Esophagus mucosa (tissue), 1 donor: ENCODE measurements at places on chromosomes 1 and 21.

DNA sequence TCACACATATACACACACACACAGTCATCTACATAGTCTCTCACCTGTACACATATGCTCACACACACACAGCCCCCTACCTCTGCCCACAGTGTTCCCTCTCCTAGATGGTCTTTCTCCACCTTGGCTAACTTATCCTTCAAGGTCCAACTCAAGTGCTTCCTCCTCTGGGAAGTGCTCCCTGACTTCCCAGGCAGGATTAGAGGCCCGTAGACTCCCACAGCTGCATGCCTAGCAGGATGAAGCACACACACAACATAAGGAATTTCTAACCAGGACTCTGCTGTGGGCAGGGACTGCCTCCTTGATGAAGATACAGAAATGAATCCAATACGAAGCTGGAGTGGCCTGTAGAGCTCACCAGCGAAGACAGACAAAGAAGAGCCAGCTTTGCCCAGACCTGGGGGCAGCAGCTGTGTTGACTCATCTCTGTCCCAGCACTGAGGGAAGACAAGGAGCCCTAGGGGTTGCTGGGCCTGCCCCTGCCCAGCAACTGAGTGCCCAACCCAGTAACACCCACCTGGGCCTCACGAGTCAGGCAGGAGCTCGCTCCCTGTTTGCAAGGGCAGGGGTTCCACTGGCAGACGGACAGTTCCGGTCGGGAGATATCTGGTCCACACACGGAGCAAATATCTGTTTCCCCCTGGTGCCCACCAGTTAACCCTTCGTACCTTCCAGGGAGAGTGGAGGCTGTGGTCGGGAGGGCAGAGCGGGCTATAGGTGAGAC, 100.8 kb downstream of the DMRTB1 start:
- no peak for ATAC-seq

DNA sequence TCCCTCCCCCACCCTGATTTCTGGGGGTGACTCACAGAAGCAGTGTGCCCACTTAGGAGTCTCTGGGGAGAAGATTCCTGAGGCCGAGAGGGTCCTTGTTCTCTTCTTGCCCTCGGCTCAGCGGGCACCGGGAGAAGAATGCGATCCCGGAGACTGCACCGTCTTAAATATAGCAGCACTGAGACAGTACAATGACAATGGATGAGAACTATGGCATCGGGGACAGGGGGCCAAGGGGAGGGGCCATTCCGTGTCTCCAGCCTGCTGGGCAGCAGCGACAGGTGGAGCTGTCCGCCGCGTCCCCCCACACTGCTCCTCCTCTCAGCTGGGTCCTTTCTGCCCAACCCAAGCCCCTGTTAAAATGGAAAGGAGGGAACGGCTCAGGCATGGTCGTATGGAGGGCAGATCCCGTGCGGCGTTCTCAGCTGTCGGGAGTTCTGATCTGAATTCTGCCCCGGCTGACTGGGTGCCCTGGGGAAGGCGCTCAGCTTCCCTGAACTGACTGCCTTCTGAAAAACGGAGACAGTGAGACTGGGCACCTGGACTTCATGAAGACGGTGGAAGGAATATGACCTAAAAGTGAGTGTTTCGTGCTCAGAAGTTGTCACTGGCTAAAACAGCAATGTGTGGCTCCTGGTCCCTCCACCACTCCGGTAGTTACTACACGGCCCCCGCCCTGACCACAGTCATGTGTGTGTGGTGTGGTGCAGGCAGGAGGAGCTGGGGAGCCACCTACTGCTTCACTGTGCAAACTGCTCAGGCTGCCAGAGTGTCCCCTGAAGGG, at the start of gene MYOM3:
Gene MYOM3, minus strand, starts transcription at position 140 of the 784 bp plus-strand sequence. CDS start 3,499 bp downstream, outside the sequence.
- ATAC-seq: peak; percentile 58

DNA sequence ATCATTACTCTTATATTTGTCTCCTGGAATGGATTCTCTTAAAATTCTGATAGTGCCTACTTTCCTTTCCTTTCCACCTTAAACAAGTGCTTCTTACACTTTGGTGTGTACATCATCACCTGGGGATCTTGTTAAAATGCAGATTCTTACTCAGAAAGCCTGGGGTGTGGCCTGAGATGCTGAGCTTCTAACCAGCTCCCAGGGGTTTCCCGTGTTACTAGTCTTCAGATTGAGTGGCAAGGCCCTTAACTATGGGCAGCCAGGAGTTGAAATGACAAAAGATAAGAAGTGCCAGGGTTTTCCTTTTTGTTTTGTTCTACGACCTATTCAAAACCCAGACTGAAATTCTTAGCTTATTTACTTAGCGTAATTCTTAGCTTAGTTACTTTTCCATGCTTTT, 159.2 kb downstream of the HFM1 start:
- no peak for ATAC-seq

DNA sequence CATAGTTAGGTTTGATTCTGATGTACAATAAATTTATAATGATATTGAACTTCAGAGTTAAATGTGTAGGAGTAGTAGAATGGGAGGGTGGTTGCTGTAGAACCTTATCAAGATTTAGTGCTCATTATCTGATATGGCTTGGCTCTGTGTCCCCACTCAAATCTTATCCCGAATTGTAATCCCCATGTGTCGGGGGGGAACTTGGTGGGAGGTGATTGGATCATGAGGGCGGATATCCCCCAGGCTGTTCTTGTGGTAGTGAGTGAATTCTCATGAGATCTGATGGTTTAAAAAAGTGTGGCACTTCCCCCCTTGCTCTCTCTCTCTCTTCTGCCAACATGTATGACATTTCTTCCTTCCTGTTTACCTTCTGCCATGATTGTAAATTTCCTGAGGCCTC, 265.5 kb downstream of the GRIK1 start:
- no peak for ATAC-seq

GRCh38 chr1:161999301-162000052, 24.2 kb downstream of the OLFML2B start:
- ATAC-seq: no peak
